ENCODE measurements at places on chromosomes 4 and X.

- no peak for DNase-seq
Observed at GRCh38 chr4:72318421-72319170, 250.4 kb downstream of the ADAMTS3 start.

GRCh38 chr4:13641084-13641483, 13.6 kb upstream of the BOD1L1 start:
- DNase-seq = no peak

DNA sequence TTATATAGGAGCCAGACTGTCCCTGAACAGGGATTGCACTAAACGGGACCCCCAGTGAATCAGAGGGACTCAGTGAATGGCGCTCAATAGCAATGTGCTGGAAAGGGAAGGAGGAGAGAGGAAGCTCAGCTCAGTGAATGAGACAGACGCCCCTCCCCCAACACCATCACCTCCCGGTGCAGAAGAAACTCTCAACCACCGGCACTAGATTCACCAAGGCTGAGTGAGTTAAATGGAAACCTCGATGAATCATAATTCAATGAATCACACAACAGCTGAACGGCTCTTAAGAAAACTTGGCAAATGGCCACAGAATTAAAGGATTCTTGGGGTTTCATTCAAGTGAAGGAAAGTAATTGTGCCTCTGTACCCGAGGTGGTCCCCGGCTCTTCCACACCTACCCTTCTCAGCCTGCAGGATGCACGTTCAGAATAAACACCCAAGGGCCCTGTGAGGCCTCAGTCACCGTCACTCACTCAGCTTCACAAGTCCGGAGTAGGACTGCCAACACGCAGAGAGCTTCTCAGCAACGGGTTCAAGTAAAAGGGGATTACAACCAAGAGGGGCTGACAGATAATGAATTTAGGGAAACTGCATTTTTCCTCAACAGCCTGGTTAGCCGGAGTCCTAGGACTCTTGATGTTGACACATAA, 29.3 kb downstream of the CRMP1 start:
- DNase-seq = no peak

- DNase-seq = no peak
Observed at GRCh38 chrX:5876984-5877596, 351.6 kb downstream of the NLGN4X start.

GRCh38 chrX:46630141-46630540, 56.6 kb downstream of the CHST7 start:
- DNase-seq = no peak

GRCh38 chr4:27742816-27743215, 882.2 kb downstream of the STIM2 start:
- DNase-seq = no peak

DNA sequence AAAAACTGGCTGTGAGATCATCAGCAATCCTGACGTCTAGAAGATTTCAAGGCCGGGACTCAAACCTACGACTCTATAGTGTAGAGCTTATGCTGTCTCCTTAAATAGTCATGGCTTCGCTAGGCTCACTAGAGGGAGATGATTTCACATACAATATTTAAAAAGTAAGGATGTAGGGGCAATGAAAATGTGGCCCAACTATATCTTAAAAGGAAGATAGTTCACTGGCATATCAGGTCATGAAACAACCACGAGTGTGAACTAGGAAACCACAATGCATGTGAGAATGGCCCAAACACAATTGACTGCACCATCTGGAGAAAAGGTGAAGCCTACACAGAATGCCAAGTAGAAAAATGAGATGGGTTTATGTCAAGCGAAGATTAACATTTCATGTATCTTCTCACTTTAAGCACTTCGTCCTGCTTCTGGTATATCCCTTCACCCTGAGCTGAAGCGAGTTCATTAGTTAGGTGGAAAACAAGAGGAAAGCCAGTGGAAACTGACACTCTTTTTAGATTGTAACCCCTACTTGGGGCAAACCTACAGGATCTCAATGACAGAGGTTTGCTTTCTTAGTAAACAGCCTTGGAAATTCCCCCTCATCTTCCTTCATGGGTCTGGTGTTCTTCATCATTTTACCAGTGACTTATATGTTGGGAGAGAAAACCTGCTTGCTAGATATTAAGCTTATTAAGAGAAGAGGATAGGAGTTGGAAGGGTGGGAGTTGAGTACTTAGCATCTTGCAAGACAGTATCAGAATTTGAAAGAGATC, 17.4 kb downstream of the FAM9C start:
- DNase-seq = no peak

DNA sequence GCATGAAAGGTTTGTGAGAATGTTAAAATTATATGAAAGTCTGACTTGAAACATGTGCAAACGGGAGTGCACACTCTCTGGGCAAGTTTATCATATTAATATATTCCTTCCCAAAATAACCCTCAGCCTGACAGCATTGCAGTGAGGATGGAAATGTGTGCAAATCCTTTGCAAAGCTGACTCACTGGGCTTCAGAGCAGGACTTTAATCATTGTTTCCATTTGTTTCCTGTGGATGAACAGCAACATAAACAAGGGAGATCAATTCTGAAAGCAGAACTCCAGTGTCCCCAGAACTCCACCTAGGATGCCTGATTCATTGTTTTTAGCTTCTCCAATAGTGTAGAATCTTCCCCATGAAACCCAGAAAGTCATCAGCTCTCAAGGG, 32.9 kb downstream of the SLC2A9 start:
- DNase-seq = no peak

- no peak for DNase-seq
Observed at GRCh38 chr4:182578402-182578801, 335.2 kb downstream of the TENM3 start.

DNA sequence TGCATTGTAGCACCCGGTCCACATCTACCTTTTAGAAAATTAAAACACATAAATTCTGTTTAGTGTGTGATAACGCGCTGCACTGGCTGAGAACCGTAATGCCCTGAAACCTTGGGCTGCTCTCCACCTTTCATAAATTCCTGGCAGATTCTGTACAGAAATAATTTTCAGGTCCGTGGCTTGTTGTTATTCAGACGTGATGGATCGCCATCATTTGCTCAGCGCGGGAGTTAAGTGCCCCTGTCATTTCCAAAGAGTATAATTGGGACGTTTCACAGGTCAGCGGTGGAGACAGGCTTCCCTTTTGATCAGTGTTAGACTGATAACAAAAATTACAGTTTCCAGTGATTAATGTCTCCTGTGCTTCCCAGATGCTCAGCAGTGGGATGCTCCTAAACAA, 16.5 kb downstream of the UVSSA start:
- no peak for DNase-seq

GRCh38 chr4:17605236-17605635, 9.2 kb upstream of the MED28 start:
- DNase-seq = no peak

DNA sequence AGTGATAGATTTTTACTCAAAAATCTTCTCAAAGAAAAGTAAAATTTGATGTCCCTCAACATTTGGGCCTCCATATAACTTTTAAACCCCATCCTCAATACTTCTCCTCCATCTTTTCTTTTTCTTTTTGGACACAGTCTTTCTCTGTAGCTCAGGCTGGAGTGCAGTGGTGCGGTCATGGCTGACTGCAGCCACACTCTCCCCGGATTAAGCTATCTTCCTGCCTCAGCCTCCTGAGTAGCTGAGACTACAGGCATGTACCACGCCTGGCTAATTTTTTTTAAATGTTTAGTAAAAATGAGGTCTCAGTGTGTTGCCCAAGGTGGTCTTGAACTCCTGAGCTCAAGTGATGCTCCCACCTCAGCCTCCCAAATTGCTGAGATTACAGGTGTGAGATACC, 33.1 kb downstream of the KDM6A start:
- no peak for DNase-seq

DNA sequence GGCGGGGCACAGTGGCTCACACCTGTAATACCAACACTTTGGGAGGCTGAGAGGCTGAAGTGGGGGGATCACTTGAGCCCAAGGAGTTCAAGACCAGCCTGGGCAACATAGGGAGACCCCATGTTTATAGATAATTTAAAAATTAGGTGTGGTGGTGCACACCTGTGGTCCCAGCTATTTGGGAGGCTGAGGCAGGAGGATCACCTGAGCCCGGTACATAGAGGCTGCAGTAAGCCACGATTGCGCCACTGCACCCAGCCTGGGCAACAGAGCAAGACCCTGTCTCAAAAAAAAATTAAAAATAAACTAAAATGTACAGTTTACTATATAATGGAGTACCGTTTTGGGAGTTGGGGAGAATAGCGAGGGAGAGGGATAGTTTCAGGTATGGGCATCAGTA, 4.2 kb downstream of the STAG2 start:
- DNase-seq = no peak

DNA sequence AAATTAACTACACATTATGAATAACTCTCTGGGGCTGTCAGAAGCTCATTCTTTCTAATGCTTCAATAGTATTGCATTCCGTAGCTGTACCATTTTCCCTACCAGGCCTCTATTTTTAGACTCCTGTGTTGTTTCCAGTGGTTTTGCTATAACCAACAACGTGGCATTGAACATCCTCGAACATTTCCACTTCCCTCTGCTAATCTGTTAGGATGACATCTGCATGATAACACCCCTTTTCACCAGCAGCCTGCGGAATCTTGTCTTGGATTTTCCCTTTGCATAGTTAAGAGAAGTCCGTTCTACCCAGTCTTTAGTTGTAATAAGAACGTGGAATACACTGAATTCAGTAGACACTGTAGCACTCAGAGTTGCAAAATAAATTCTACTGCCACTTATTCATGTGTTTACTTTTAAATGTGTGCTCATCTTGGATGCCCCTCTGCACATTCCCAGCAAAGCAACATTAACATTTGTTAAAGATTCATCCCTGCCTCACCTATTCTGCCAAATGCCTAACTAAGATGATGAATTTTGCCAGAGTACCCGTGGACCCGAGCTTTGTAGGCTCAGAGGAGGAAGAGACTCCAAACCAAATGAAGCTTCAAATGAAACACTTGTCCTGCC, 55.6 kb downstream of the SEL1L3 start:
- no peak for DNase-seq

GRCh38 chrX:45748369-45748774, 547.7 kb upstream of the DIPK2B start:
- DNase-seq = no peak

GRCh38 chr4:156321203-156321602, 367.5 kb upstream of the CTSO start:
- no peak for DNase-seq

DNA sequence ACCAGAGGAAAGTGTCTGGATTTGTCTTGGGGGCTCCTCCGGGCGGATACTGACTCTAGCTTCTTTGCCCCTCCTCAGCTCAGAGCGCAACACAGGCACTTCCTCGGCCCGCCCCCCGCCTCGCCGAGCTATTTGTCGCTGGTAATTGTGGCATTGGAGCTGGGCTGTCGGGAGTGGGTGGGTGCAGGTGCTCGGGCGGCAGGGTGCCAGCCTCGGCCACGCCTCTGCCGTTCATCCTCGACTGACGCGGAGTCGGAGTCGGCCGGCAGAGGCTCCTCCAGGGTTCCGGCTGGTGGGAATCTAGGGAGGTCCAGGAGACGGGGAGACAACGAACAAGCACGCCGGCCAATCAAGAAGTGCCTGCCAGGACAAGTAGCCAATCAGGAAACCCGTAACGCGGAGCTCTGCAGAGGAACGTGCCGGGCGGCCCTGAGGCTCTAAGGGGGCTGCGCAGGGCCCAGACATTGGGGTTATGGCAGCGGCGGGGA, 3.9 kb upstream of the SYN1 start:
- no peak for DNase-seq

- DNase-seq = no peak
Observed at GRCh38 chrX:13220916-13221315, 98.9 kb downstream of the ATXN3L start.

- DNase-seq = no peak
Observed at GRCh38 chr4:7052313-7052712, 9.1 kb downstream of the TADA2B start.

DNA sequence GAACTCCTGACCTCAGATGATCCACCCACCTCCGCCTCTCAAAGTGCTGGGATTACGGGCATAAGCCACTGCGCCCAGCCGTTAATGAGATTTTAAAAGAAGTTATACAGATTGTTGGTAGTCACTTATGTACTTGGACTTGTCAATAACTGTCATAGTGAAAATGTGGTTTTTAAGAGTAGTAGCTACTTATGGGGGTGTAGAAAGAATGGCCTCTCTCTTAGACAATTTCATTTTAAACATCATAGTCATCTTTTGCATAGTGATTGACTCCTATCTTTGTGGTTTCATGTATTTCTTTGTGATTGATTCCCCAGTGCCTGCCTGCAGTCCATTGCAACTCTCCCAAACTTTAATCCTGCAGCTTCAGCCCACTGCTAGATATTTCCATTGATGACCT, 17.4 kb downstream of the FAM199X start:
- DNase-seq = no peak

- DNase-seq = no peak
Observed at GRCh38 chr4:79872738-79873137, 200.3 kb downstream of the ANTXR2 start.

DNA sequence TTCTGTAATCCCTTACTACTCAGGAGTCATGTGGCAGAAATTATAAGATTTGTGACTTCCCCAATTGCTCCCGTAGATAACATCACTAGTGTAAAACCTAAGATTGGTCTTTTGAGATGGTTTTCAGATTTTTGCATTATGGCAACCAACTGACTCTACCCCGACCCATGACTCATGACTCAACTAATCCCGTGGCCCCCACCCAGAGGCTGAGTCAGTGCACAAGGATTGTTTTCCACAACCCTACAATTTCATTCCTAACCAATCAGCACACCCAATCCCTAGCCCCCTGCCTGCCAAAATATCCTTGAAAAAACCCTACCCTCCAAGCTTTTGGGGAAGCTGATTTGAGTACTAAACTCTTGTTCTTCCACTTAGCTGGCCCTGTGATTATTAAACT, 109.4 kb upstream of the FAM9C start:
- DNase-seq = no peak

GRCh38 chr4:6802626-6803025, 20.1 kb downstream of the KIAA0232 start:
- DNase-seq = no peak

DNA sequence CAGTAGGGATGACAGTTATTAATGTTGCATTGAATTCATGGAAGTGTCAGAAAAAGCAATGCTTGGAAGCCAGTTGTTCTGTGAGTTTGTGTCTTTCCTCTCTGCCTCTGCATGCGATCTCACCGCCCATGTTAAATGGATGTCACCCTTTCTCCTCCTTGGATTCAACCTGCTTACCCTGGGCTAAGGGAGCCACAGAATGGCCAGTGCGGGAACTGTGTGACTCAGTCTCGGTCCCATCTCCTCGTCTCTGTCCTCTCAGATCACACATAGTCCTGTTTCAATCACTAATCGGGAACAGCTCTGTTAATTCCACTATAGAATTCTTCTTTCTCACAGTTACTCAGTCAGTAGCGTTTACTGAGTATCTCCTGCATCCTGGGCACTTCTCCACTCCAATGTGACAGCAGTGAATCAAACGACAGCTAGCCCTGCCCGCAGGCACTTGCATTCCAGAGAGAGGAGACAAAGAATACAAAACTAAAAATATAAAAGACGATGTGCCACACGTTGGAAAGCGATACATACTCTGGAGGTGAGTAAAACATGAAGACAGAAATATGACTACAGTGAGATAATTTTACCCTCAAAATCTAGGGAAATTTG, 53.6 kb upstream of the TLR3 start:
- no peak for DNase-seq

DNA sequence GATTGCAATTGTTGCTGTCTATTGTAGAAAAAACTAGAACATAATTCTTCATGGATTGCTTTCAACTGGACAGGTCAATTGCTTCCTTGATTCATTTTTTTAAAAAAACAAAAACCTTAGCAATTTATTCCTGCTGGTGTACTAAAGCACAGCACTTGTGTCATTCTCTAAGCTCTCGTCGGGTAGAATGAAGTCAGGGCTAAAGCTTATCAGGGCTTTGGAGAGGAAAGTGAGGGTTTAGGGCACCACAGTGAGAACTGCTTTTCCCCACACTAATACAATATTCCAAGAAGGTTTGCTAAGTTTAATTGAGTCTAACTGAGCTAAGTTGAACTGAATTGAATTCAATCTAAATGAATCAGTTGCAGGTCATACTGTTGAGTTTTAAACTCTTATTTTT, 76.4 kb upstream of the TLR3 start:
- DNase-seq = no peak

All from effector memory CD8-positive, alpha-beta T cell (primary cell).